ENCODE measurements at places on chromosomes 2 and 18.

GRCh38 chr2:80061881-80062280 lies 242.7 kb downstream of the LRRTM1 start:
- no peak for DNase-seq

DNA sequence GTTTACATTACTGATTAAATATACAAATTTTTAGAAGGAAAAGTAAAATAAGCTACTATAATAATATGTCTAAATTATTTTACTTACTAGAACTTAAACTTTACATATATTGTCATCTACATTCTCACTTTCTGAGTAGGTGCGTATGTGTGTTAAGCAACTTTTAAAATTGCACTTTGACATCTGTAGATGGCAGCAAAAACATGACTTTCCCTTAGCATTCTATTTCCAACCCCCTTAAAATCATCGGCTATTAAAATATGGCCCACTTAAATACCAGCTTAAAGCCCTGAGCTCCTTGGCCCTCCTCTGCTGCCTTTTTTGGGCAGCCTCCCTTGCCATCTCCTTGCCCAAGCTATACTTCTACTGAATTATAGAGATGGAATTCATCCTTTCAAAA lies 78.0 kb downstream of the UPP2 start:
- DNase-seq = peak; percentile 7

- no peak for DNase-seq
Observed at GRCh38 chr2:120209427-120210269, 13.6 kb downstream of the TMEM185B start.

- DNase-seq = no peak
Observed at GRCh38 chr2:3356799-3357198, 20.8 kb downstream of the EIPR1 start.

DNA sequence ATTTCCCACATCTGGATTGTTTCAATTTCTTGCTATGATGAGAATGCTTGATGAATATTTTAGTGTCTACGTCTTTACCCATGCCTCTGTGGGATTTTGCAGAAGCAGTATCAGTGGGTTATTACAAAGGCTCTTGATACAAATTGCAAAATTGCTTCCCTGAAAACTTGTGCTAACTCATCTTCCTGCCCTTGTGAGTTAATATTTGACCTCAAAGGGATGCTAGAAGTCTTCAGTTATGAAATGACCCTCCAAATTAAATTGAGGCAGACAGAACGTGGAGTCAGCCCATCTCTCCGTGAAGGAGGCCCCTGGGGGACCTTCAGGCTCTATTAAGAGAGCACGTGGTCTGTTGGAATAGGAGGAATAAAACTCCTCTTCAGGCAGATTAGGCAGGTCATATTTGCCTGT lies 239.2 kb upstream of the HS6ST1 start:
- DNase-seq = peak; percentile 75

GRCh38 chr2:213627835-213628460 lies 343.7 kb downstream of the SPAG16 start:
- DNase-seq = no peak

- no peak for DNase-seq
Observed at GRCh38 chr2:241120440-241120839, 18.4 kb upstream of the MTERF4 start.

GRCh38 chr2:69191634-69192033 lies 178.7 kb downstream of the ANTXR1 start:
- peak; percentile 58 for DNase-seq

DNA sequence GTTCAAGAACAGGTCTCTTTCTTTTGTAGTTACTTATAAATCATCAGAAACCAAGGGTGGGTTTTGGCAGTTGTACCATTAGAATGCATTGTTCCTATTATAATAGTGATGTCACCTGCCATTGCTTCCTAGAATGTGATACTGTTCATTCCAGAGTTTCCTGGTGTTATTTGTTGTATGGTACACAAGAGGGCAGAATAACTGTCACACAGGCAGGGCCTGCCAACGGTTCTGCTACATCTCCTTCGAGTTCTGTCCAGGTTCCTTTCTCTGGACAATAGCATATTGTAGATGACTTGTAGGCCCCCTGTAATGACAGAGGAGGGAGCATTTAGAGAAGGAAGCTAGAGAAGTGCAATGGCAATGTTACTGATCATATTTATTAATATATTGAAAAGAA lies 98.3 kb downstream of the KLHL14 start:
- no peak for DNase-seq

DNA sequence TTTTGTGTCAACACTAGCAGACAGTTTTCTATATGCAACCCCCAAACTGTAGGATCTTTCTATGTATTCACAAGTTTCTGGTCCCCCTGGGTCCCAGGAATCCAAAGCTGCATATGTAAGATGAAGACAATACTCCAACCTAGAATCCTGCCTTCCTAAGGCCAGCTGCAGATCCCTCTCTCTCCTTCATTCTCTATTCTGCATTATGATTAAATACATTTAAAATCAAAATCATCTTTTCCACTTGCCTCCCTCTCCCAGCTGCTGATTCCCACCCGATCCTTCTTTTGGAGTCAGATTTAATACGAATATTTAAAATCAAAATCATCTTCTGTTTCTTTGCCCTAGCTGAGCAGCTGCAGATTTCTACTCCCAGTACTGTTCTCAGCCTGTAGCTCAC lies 783.0 kb upstream of the ZEB2 start:
- no peak for DNase-seq

DNA sequence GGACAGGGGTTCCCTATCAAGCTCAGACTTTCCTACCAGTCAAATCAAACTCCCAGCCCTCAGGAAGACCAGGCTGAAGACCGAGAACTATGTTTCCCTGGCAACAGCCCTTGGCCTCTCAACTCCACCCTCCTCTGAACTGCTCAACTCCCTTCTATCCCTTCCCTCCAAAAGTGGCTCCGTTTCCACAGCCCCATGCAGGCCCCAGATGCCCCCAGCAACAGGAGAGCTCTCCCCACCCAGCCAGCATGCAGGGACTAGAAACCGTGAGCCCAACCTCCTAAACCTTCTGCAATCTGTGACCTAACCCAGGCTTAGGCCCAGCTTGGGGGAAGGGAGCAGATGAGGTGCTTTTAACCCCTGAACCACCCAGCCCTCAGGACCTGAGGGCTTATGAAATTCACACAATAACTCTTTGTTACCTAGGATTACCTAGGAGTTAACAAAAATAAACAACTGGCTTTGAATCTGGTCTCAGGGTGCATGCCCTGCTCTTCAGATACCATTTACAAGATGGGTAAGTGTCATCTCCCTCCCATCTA lies 87.2 kb downstream of the BCL11A start:
- no peak for DNase-seq

GRCh38 chr2:39667104-39667885 lies 1.6 kb downstream of the TMEM178A start:
- DNase-seq = no peak

- no peak for DNase-seq
Observed at GRCh38 chr2:229888031-229888430, 33.8 kb downstream of the TRIP12 start.

- no peak for DNase-seq
Observed at GRCh38 chr2:9050122-9050809, 46.8 kb upstream of the MBOAT2 start.

DNA sequence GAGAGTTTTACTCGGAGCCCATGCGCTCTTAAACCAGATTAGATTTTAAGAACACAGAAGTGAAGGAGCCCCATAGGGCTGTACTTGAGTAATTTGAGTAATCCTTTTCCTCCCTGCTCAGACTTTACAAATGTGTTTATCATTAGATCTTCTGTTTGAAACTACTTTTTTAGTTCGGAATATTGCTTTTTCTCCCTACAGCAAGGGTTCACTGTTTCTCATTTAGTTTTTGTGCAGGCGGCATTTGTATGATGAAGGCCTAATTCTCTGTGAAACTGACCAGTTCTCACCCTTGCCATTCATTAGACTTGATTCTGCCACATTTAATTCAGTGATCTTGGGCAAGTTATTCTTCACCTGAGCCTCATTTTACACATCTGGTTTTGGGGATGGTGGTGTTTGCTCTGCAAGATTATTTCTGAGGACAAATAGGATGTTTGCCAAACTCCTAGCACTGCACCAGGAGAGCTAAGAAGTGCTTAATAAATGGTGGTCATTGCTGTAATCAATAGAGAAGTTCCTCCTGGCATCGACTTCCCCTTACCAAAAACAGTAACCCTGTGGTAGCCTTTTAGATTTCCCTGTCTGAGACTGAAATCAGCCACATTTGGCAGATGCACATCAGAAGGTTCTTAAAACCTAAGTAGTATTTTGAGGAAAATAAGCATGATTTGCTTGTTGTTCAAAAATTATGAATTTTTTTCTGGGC lies 2.2 kb downstream of the B3GNT2 start:
- DNase-seq = no peak

GRCh38 chr2:197972061-197972460 lies 167.7 kb downstream of the PLCL1 start:
- peak; percentile 85 for DNase-seq

DNA sequence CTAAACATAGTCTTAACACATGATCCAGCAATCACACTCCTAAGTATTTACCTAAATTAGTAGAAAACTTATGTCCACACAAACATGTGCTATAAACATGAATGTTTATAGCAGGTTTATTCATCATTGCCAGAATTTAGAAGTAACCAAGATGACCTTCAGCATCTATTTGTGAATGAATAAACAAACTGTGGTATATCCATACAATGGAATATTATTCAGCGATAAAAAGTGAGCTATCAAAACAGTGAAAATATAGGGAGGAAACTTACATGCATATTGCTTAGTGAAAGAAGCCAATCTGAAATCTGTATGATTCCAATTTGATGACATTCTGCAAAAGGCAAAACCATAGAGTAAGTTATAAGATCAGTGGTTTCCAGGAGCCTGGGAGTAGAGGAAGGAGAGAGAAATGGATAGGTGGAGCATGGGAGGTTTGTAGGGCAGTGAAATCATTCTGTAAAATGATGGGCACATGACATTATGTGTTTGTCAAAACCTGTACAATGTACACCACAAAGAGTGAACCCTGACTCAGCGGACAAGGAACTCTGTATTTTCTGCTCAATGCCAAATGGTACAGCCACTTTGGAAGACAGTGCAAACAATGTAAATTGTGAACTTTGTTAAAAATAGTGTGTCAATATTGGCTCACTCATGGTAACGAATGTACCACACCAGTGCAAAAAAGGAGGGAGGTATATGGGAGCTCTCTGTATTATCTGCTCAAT lies 61.9 kb upstream of the IGFBP2 start:
- DNase-seq = no peak

DNA sequence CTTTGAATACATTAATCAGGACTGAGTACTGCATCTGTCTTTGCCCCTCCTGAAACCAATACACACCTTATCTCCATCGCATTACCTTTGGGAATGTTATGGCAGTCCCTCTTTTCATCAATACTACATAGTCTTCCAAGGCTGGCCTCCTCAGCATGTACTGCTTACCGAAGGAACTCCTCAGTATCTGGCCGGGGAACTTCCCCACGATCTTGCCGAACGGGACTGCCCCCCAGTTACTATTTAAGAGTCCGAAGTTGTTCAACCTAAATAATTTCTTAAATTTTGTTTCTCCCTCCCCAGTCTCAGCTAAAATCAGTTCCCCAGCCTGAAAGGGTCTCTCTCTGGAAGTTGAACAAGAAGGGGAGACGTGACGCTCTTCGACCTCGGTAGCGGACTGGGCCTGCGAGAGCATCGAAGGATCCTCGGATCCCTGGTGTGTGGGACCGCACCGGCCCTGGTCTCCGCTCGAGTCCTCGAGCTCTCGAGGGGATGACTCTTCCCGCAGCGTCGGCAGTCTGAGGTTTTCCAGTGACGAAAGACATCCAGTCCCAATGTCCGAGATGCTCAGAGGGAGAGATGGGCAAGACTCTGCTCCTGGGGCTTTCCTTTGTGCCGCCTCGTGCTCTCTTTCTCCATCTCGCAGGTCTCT lies 489 bp downstream of the TRMT61B start:
- DNase-seq = no peak

DNA sequence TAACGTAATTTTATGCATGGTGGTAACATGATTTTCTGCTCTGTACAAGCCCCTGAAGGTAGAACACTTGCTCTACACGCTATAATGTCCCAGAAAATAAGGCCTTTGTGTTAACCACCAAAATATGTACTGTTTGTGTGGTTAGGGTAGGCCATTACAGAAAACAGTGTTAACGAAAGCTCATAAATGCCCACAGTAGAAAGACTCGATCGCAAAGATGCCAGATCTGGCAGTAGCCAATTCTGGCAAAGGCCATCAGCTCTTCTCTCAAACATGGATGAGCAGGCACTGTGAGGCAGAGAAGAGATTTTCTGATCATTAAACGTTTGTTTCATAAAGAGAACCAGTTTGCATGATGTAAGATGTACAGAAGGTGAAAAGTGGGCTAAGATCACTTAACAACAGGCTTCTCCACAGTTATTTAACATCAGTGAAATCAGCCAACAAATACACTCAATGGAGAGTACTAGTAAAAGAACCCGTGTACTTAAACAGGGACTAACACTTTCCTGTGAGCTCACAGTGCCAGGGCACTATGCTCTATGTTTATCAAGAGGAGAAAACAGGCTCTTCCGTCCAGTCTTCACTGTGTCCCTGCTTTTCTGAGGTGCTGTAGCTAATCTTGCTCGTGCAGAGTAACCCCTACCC lies 80.3 kb downstream of the SPRED2 start:
- DNase-seq = no peak

DNA sequence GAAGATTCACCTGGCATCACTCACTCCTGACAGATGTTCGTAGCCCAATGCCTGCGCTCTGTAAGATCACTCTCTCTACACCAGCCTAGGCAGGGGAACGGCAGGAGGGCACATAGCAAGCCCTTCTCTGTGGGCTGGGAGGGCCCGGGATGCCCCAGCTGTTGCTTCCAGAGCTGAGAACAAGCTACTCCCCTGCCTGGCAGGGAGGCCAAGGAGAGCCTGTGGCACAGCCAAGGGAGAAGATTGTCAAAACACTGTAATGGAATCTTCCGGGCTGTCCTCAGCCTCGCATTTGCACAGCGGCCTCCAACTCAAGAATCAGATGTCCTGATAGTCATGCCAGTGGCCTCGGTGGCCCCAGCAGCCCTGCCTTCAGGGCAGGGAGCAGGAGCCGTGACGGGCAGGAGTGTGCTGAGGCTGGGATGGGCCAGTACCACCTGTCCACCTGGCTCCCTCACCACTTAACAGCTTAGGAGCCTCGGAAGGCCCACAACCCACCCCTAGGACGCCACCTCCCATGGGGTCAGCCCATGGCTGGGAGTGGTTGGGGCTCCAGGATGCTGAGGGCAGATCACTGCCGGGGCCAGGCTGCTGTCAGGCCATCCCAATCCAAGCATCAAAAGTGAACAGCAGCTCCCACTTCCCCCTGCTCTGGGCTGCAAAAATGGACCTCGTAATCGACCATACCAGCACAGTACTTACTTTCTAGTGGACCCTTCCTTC lies 21.9 kb upstream of the SLC35F6 start:
- no peak for DNase-seq

GRCh38 chr2:231661422-231662027 lies 46.8 kb upstream of the PTMA start:
- DNase-seq = no peak

- no peak for DNase-seq
Observed at GRCh38 chr2:144424559-144425240, 95.2 kb downstream of the ZEB2 start.

- DNase-seq = no peak
Observed at GRCh38 chr2:1154710-1155594, 204.3 kb downstream of the SNTG2 start.

Measured in fibroblast of skin of right biceps (primary cell).